Naive thymus-derived CD8-positive, alpha-beta T cell (primary cell): ENCODE measurements at places on chromosomes 6 and 20.

GRCh38 chr6:24089736-24090135 is 36.3 kb upstream of the NRSN1 start:
- DNase-seq: no peak

GRCh38 chr6:117265410-117266256 is at the start of gene VGLL2:
Gene VGLL2 (plus strand): TSS chr6:117265558. CDS start chr6:117265764, 206 bp downstream.
- DNase-seq: no peak

- no peak for DNase-seq
Observed at GRCh38 chr20:36528176-36528874, 13.0 kb upstream of the MYL9 start.

- DNase-seq: no peak
Observed at GRCh38 chr6:140576004-140576555, 1201.6 kb upstream of the CITED2 start.

GRCh38 chr6:161238500-161238899 is 35.4 kb downstream of the AGPAT4 start:
- DNase-seq: no peak

DNA sequence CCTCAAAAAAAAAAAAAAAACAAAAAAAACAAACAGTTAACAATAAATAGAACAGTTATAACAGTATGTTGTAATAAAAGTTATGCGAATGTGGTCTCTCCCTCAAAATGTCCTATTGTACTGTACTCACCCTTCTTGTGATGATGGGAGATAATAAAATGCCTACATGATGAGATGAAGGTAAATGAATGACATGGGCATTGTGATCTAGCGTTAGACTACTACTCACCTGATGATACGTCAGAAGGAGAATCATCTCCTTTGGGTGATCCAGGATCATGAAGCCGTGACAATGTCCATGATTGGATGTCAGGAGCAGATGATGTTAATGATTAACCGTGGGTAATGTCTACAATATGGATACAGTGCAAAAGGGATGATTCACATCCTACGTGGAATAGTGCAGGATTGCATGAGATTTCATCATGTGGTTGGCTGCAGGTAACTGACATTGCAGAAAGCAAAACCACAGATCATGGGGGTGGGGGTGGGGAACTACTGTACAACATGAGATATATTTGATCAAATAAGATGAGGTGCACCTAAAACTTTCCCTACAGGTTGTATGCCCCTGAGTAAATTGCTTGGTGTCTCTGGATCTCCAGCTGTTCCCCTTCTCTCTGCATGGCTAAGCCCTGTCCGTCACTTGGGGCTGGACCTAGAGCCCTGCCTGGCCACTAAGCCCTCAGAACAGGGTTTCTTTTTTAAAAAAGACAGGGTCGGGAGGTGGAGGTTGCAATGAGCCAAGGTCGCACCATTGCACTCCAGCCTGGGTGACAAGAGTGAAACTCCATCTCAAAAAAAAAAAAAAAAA is 6.2 kb upstream of the RBCK1 start:
- no peak for DNase-seq

- no peak for DNase-seq
Observed at GRCh38 chr6:132194529-132194928, 206.7 kb downstream of the MOXD1 start.

DNA sequence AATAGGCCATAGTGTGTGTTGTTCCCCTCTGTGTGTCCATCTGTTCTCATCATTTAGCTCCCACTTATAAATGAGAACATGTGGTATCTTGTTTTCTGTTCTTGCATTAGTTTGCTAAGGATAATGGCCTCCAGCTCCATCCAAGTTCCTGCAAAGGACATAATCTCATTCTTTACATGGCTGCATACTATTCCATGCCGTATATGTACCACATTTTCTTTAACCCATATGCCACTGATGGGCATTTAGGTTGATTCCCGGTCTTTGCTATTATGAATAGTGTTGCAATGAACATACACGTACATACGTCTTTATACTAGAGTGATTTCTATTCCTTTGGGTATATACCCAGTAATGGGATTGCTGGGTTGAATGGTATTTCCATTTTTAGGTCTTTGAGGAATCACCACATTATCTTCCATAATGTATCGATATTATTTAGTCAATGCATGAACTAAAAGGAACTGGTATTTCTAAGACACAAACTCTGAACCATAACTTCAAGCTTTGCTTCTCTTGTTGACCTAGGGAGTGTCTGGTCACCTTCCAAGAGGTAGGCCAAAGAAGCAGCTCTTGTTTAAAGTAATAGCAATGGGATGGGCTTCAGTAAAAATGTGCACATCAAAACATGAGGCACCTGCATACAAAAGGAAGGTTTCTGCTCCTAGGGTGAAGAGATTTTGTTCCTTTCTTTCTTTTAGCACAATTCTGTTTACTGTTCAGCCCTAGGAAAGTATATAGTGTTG is 343.0 kb upstream of the ARID1B start:
- no peak for DNase-seq

DNA sequence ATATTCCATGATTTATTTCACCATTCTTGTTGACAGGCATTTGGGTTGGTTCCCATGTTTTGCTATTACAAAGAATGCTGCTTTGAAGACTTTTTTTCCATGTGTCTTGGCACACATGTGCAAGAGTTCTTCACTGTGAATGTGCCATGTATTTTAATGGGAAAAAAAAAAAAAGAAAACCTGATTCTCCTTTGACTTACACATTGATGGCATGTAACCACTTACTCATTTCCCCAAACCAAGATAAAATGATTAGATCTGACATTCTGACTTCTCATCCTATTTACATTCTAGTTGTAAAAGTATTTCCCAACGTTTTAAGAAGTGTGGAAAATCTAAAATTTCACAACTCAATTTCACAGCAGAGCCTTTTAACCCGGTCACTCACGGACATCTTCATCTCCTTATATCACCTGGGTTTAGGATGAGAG is 4.4 kb downstream of the CAP2 start:
- no peak for DNase-seq

- no peak for DNase-seq
Observed at GRCh38 chr6:20202324-20202658, 10.0 kb downstream of the MBOAT1 start.

- no peak for DNase-seq
Observed at GRCh38 chr6:63859528-63859927, 223.9 kb downstream of the PHF3 start.

GRCh38 chr20:51542571-51543421 is at the start of gene NFATC2:
Gene NFATC2 (minus strand): TSS chr20:51542719. CDS start chr20:51542499, 220 bp downstream.
- DNase-seq: peak; percentile 24

GRCh38 chr6:118317581-118318563 is 230.2 kb upstream of the PLN start:
- DNase-seq: no peak

- no peak for DNase-seq
Observed at GRCh38 chr20:35506872-35507638, 22.4 kb downstream of the C20orf173 start.

DNA sequence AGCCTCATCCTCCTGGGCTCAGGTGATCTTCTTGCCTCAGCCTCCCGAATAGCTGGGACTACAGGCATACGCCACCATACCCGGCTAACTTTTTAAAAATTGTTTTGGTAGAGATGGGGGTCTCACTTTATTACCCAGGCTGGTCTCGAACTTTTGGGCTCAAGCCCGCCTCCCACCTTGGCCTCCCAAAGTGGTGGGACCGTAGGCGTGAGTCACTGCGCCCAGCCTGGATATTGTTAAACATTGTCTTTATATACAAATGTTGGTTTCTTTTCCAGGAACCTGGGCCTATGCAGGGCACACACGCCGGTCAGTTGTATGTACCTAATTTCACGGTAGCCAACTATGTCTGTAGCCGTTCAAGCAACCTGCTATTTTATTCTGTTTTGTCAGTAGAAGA is 60.1 kb downstream of the SYNJ2 start:
- no peak for DNase-seq

GRCh38 chr20:56634735-56635385 is 5.8 kb downstream of the TFAP2C start:
- no peak for DNase-seq

GRCh38 chr6:105034470-105034869 is 77.6 kb downstream of the LIN28B start:
- DNase-seq: no peak

DNA sequence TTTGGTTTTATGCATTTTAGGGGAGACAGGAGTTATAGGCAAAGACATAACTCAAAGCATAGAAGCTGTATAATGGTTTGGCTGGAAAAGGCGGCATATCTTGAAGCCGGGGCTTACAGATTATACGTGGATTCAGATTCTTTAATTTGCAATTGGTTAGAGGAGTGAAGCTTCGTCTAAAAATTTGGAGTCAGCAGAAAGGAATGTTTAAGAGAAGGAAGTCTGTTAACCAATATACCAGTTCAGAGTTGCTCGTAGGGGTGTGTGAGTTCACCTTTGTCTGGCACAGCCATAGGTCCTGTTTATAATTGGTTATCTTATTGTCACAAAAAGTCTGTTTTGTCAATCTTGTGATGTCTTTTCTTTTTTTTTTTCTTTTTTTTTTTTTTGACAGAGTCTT is 8.9 kb downstream of the ARHGAP40 start:
- DNase-seq: no peak

DNA sequence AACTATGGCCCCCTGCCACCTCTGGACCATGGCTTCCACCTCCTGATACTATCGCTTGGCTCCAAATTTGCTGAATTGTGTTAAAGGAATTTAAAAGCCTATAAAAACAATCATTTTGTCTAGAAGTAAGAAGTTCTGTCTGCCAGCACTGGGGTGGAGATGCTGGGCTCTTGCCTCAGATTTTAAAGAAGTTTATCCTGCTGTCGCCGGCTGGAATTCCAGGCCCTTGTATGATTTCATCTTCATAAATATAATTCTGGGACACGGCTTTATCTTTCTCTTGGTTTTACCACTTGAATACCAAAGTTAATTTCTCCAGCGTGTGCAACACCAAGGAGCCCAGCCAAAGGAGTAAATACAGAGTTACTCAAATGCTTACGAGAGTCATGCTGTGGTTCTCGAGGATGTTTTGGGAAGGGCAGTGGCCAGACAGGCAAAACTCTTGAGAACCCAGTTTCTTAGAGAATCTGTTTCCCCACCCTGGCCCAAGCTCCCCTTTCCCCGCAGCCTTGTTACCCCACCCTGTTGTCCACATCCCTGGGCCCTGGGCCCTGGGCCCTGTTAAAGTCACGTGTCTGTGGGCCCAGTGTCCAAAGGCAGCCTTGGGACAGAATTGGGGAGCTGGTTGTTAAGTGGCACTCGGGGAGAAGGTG is 31.9 kb downstream of the C6orf89 start:
- no peak for DNase-seq

DNA sequence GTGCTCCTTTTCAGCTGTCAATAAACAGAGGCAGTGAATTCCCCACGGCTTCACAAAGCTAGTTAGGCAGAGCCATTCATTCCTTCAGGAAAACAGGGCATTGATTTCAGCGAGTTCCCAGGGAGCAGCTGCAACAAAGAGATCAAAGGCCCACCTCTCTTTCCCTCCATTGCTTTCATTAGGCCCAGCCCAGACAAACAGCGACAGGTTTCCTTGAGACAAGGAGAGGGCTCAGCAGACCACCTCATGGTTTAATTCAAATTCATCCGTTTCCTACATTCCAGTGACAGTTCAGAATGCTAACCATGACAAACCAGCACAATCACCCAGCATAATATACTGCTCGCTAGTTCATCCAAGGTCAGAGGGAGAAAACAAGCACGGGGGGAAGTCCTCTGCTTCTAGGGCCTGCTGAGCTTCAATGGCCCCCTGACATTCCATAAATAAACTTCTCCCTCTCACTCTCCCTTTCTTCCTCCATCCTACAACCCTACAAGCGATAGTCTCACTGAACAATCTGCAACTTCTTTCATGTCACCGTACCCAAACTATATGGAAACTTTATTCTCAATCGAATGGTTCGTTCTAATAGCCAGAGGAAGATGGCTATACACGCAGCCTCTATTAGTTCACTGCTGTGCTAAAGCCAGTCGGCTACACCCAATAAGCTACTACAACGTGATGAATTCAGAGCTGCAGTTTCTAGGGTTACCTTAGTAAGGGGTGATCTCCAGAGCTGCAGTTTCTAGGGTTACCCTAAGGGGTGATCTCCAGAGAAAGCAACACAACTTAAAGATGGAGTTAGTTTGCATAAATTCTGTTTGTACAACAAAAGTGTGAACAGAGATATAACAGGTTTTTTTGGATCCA is 34.7 kb downstream of the PLAGL1 start:
- no peak for DNase-seq

GRCh38 chr6:162576016-162576415 is 151.6 kb downstream of the PRKN start:
- no peak for DNase-seq

DNA sequence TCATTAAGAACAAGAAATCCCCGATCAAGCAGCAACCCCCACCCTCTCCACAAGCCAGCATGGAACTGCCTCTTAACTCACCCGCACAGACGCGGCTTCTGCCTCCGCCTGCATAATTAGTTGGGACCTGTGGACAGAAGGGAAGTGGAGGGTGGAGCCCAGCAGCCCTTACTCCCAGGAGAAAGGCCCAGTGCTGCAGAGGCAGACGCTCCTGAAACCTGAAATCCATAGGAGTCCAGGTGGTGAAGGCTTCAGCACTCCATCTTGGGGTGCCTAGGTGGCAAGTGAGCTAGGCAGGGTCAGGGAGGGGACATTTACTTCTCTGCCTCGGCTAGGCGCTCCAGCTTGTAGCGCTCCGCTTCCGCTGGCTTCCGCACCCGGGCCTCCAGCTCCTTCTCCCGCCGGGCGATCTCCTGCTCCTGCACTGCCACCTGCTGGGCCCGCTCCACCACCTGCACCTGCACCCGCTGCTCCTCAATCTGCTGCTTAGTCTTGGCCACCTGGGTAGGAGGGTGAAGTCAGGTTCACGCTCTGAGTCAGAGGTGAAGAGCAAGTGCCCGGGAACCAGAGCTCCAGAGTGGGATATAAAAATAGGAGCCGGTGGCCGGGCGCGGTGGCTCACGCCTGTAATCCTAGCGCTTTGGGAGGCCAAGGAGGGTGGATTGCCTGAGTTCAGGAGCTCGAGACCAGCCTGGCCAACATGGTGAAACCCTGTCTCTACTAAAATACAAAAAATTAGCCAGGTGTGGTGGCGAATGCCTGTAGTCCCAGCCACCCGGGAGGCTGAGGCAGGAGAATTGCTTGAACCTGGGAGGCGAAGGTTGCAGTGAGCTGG is 10.7 kb downstream of the TUBB start:
- peak; percentile 90 for DNase-seq

GRCh38 chr6:26412228-26412627 is 10.2 kb downstream of the BTN3A1 start:
- DNase-seq: no peak

GRCh38 chr6:75266716-75267291 is 17.8 kb downstream of the TMEM30A start:
- no peak for DNase-seq

GRCh38 chr20:47878601-47879027 is 93.3 kb upstream of the SULF2 start:
- DNase-seq: no peak

- no peak for DNase-seq
Observed at GRCh38 chr6:154768280-154768679, 35.1 kb downstream of the SCAF8 start.

DNA sequence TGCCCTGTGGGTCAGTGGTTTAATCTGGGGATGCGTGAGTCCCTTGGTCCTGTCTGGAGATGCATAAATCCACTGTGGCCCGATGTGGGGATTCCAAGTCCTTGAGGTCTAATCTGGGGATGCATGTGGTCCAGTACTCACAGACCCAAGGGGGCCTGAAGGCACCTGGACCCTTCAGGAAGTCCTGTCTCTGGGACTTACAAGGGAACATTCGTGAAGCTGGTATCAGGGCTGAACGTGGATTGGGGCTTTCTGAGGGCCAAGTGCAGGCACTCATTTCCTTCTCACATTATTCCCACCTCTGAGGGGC is 25.2 kb upstream of the GTSF1L start:
- no peak for DNase-seq

- DNase-seq: no peak
Observed at GRCh38 chr6:37242429-37243052, 15.0 kb upstream of the TBC1D22B start.
